Glomerular endothelial cell (primary cell): ENCODE measurements at places on chromosomes 12 and 14. TPM values are rescaled to one million over a fixed set of nuclear protein-coding genes. Genes with fewer than 3 reads are reported as not detected.

- no peak for DNase-seq
These were observed 264.3 kb downstream of the PRKD1 start for GRCh38 chr14:29663281-29663801.

DNA sequence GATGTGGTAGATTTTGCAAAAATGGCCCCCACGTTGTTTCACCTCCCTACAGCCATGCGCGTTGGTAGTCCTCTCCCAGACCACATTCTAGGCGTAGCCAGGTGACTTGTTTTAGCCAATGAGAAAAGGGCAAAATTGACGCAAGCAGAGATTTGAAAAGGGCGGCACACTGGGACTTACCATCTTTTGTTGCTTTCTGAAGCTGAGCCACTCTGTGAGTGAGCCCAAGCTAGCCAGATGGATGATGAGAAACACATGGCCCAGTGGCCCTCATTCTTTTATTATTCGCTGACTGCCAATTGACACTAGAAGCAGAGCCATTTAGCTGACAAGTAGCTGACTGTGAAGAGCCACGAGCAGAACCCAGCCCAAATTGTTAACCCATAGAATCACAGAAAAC, 142.0 kb upstream of the GZMB start:
- no peak for DNase-seq

GRCh38 chr14:73241481-73242165, 4.3 kb downstream of the PAPLN start:
- no peak for DNase-seq

DNA sequence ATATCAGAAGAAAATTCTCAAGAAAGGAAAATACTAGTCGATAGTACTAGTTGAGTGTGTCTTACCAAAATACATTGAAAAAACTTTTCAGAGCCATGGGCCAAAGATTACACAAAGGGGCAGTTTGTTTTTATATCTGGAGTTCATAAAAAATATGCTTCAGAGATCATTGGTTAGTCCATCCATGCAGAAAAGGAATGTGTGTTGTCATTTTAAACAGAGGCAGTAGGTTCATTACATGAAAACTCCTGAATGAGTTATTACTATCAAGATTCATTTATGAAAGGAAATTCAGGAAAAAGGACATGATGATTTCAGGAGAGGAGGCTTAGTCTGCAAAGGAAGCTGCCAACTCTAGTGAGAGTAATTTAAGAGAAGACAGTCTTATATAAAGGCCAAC, 354.8 kb downstream of the AEBP2 start:
- DNase-seq: no peak

DNA sequence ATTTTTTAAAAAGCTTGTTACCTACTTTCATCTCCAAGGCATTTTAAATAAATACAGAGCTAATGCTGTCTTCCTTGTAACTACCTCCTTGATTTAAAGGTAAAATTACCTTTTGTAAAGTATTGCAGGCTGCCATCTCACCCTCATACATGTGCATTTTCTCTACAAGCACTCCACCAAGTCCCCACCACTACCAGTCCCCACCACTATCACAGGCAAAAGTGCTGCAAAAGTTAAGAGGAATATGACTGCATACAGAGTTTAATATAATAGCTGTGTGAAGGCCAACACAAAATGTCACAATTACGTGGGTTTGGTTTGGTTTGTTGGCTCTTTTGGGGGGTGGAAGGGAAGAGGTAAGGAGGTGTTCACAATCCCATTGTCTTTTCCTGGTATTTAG, 9.6 kb downstream of the SIX1 start:
- no peak for DNase-seq

DNA sequence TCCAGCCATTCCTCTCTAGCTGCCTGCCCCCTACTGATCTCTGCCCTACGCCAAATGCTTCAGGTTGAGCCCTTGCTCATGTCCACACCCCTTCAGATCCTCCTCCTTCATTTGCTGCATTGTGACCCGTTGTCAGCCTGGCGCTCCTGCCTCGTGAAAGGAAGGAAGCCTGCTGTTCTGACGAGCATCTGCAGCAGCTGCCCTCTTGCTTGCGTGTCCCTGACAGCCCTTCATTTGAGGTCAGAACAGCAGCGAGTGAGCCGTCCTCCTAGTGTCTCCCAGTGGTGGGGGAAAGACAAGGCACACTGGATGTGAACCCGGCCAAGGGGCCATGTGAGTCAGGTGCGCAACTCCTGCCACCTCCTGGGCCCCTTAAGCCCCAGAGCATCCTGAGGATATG, 3.0 kb upstream of the PIANP start:
- DNase-seq: no peak

GRCh38 chr12:92151916-92152315, 6.3 kb upstream of the BTG1 start:
- no peak for DNase-seq

- no peak for DNase-seq
These were observed 176.3 kb upstream of the ARID2 start for GRCh38 chr12:45553204-45553603.

- DNase-seq: no peak
These were observed 1.4 kb downstream of the SLC25A29 start for GRCh38 chr14:100304825-100305323.

GRCh38 chr14:29684926-29685325, 242.7 kb downstream of the PRKD1 start:
- no peak for DNase-seq

GRCh38 chr14:99691111-99691885, 7.2 kb downstream of the CYP46A1 start:
- DNase-seq: no peak

DNA sequence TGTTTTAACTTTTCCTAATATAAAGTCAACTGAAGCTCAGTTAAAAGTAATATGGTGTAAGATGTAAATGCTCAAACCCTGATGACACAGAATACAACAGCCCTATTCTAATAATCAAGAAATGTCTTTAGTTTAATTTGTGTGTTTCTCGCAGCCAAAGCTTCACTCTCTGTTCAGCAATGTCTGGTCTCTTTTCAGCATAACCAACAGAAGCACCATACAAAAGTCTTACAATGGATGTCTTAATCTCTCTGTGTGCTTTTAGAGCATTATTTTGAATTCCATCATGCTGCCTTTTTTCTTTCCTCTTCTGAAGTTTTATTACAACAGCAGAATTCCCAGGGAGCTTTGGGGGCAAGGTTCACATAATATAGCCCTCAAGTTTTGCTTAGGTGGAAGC, 210.2 kb upstream of the NPAS3 start:
- DNase-seq: no peak

DNA sequence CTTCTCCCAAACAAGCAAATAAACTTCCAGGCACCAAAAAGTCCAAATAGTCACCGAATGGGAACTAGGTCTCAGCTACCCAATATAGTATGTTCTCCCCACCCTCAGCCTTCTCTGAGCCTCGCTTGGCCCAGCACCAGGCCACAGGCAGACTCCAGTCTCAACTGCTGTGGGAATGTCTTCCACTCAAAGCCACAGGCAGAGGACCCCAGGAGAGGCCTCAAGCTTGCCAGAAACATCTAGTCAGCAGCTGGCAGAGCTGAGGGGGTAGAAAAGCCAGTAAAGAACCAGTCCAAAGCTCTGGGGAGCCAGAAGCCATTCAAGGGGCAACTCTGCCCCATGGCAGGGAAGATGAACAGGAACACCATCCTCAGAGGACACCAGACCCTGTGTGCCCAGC, 41.8 kb downstream of the FMNL3 start:
- no peak for DNase-seq

DNA sequence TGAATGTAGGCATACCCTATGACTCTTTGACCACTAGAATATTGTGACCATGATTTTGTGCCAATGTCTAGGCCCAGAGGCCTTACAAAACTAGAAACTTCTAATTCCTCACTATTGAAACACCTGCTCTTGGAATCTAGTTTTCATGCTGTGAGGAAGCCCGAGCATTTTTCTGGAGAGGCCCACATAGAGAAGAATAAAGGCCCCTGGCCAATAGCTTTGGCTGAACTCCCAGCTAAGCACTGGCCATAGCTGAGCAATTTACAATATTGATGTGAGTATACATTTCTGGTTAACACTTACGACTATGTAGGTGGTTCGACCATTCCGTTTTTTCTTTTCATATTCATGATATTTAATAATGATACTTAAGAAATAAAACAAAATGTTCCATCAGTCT, 190.3 kb downstream of the KCNH5 start:
- no peak for DNase-seq

DNA sequence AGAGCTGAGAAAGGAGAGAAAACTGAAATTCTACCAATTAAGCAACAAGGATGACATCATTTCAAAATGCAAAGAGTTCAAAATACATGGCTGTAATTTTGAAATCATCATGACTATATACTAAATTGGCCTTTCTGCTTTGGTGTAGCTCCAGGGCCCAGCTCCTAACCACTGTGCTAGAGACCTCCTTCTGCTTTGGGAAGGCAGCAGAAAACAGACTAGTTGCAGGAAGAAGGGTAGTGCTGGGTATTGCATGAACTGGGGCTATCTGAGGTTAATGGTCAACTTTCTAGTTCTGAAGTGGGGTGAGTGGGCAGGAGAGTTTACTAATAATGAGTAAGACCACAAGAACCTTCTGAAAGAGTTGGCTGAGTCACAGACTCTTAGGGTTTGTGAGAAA, 66.2 kb downstream of the PTGER2 start:
- DNase-seq: no peak

DNA sequence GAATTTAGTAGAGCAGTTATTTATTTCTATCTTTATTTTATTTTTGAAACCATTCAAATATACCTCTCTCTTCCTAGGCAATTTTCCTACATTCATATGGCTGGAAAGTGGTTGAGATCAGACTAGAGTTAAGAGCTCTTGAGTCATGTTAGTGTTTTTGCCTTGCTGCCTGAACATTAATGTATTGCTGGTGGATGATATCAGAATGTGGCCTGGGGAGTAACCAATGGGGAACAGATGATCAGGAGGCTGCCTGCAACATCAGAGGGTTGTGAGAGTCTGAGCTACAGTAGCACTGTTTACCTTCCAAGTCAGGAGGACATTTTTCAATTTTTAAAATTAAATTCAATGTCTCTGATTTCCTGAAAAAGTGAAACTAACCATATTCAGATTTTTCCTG, 166.3 kb upstream of the TRHDE start:
- DNase-seq: no peak

DNA sequence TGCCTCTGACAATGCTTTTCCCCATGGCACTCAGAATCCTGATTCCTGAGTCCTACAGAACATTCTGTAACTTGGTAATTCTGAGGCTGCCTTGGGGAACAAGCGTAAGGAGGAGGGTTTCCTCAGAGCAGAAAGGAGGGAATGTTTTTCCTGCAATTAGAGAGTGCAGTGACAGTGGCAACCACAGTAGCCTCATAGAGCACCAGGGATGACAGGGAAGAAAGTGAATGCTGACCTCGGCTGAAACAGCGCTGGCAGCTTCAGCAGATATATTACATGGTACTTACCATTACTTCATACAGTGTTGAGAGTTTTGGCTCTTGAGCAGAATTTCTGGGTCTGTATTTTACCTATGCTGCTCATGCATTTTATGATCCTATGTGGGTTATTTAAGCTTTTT, 757.1 kb downstream of the NRXN3 start:
- DNase-seq: no peak

DNA sequence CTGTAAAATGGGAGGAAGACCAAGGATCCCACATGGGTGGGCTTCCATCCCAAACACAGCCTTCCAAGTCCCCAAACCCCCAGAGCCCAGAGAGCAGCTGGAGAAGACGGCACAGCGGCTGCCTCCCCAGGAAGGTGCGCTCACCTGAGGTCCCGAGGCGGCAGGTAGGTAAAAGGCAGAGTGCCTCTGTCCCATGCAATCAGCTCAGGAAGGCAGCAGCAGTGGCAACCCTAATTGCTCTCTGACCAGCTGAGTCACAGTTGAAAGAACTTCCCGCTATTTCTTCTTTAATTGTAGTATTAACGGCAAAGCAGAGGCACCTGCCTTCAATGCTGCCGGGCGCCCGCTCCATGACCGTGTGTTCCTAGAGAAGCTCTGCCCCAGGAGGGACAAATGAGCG, 91.1 kb upstream of the BCL11B start:
- no peak for DNase-seq

GRCh38 chr12:95787274-95787818, 3.2 kb downstream of the NTN4 start:
- no peak for DNase-seq

DNA sequence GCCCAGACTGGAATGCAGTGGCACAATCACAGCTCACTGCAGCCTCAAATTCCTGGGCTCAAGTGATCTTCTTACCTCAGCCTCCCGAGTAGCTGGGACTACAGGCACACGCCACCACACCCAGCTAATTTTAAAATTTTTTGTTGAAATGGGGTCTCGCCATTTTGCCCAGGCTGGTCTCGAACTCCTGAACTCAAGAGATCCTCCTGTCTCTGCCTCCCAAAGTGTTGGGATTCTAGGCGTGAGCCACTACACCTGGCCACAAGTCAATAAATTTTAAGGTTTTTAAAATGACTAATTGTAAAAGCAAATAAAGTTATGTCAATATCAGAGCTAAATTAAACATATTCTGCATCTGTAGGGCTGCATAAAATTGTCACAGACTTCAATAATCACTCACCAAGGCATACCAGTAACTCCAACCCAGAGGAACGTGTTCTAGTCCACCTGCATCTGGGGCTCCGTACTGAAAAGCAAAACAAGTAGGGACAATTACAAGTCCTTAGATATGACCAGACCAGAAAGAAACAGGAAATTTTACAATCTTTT, 13.9 kb downstream of the GNS start:
- no peak for DNase-seq

GRCh38 chr14:102085488-102085887, 1.4 kb downstream of the HSP90AA1 start:
- DNase-seq: no peak

- DNase-seq: no peak
These were observed 4.9 kb downstream of the VSX2 start for GRCh38 chr14:74244115-74244514.

DNA sequence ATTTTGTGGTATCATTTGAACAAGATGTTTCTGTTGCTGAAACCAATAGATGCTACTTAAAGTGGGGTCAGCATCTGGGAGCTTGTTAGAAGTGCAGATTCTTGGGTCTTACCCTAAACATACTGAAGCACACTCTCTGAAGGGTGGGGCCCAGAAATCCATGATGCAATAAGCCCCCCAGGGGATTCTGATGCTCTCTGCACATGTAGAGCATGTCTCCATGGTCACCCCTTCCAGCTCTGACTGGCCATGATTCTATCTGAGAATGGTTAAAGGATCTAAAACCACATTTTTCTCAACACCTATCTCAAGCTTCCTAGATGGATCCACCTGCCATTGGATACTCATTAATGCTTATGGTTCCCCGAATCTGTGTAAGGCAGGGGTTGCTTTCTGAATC, 20.4 kb downstream of the JDP2 start:
- no peak for DNase-seq

- no peak for DNase-seq
These were observed 144.7 kb downstream of the GPHN start for GRCh38 chr14:66652525-66653106.

GLIPR1 gene
- 20.0 and 27.2 TPM in 2 replicates for total RNA-seq

CCDC196 gene
- total RNA-seq: not detected in 2 replicates

SERPINA1 gene
- 0.87 and 0.88 TPM in 2 replicates for total RNA-seq

TAS2R19 gene
- 1.0 and 6.9 TPM in 2 replicates for total RNA-seq

METAP2 gene
- total RNA-seq: 53.0 and 66.3 TPM in 2 replicates

ZDHHC22 gene
- not detected in 2 replicates for total RNA-seq

CEBPE gene
- not detected in 2 replicates for total RNA-seq

SOAT2 gene
- not detected in 2 replicates for total RNA-seq

KRT81 gene
- total RNA-seq: not detected in 2 replicates
